ENCODE measurements at places on chromosomes 7 and 10.

- no peak for DNase-seq
These were observed 55.5 kb upstream of the LHFPL3 start for GRCh38 chr7:104272767-104273384.

GRCh38 chr7:1449951-1450350 is 9.3 kb downstream of the MICALL2 start:
- no peak for DNase-seq

DNA sequence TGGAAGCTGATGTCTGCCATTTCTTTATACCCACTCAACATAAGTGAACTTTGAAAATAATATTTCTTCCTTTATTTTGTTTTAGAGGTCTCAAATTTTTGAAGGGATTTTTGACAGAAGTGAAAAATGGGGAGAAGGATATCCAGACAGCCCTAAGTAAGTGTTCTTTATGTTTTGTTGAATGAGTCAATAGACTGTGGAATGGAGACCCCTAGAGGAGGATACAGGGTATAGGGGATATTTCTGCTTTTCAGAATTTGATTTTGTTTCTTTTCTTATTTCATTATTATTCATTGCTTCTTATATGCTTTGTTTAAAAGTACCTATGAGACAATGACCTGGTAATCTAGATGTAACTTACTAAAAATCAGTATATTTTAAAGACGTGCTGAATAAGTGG is 34.4 kb downstream of the PLEKHA8 start:
- no peak for DNase-seq

DNA sequence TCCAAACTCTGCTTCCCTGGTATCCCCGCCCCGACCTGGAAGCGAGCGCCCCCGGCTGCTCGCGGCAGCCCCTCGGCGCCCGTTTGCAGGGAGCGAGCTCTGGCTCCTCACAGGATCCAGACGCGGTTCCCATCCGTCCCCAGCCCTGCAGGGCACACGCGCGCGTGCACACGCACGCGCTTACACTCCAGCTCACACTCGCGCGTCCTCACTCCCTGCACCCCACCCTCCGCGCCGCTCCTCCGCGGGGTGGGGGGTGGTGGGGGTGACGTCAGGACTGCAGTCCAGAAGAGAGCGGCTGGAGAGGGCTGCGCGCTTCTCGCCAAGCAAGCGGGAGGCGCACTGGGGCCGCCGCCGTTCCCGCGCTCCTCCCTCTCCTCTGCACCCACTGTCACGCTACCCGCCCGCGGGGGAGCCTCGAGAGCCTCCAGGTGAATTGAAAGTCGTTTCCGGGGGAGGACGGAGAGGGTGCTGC is 255.6 kb downstream of the OTUD1 start:
- DNase-seq: no peak

DNA sequence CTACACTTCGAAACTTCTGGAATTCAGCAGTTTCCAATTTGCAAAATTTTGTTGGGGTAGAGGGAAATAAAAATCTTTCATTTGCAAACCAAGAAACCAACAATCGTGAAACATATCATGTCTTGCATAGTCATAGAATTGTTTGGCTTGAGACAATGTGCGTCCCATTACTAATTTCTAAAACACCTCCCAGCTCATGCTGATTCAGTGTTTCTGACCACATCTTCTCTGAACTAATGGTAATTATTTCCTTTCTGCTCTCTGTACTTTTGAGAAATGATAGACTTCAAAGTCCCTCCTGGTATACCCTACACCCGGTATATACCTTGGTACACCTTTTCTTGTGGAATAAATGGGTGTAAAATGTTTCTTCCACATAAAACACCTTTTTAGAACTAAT is 41.8 kb upstream of the TSPAN13 start:
- DNase-seq: no peak

GRCh38 chr7:125563964-125564529 is 634.4 kb upstream of the POT1 start:
- DNase-seq: no peak

- DNase-seq: no peak
These were observed 96.4 kb downstream of the MKI67 start for GRCh38 chr10:128029731-128030369.

DNA sequence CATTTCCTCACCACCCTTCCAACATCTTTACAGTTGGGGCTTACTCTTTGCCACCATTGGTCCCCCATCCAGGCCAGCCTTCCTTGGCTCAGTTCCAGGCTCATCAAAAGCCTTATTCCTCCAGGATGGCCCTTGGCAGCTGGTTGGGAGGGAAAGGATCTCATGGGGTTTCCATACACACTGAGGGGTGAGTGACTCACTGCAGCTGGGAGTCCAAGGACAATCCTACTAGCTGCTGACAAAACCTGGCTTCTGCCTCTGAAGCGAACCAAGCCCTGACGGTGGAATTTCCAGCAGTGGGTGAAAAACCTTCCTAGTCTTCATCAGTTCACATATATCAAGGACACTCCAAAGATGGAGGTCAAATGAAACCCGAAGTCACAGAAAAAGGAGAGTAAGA is 22.9 kb downstream of the CRHR2 start:
- DNase-seq: no peak

GRCh38 chr10:94023906-94024305 is 30.2 kb downstream of the PLCE1 start:
- no peak for DNase-seq

GRCh38 chr7:159084069-159084801 is 60.4 kb downstream of the VIPR2 start:
- DNase-seq: no peak

DNA sequence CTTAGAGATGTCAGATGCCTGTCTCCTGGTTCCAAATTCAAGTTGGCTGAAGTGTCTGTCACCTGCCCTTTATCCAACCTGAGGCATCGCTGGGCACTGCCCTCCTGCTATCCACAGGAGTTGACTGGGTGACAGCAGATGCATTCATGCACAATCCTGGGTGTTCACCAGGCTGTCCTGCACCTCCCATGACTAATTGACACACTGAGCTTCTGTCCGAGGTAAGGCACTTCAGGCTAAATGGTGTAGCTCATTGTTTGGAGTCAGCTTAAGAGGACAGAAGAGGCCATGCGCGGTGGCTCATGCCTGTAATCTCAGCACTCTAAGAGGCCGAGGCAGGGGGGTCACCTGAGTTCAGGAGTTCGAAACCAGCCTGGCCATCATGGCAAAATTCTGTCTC is 2.4 kb downstream of the UCMA start:
- DNase-seq: no peak

DNA sequence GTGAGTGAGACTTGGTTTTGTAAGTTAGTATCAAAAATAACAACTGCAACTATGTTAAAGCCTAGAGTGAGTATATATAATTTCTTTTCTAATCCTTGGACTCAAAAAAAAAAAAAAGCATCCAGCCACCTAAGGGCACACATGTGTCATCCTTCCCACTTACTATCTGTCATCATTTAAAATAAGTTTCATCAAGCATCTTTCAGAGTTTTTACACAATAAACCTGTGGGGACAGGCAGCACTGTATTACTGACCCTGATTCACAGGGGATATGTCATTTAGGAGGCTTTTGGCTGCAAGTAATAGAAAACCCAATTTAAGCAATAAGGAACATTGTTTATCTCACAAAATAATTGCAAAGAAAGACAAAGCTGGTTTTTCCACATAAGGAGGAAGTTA is 32.3 kb upstream of the OSBPL3 start:
- no peak for DNase-seq

Data from HS-27A (cell line).